ELF-1 (cell line): ENCODE measurements at places on chromosomes 1 and 21.

GRCh38 chr1:96488777-96489176 lies 232.8 kb upstream of the PTBP2 start:
- no peak for DNase-seq

- peak; percentile 97 for DNase-seq
Measured at GRCh38 chr1:94884106-94884505, 42.8 kb downstream of the CNN3 start.

- DNase-seq: no peak
Measured at GRCh38 chr1:221725735-221726672, 15.9 kb downstream of the DUSP10 start.

DNA sequence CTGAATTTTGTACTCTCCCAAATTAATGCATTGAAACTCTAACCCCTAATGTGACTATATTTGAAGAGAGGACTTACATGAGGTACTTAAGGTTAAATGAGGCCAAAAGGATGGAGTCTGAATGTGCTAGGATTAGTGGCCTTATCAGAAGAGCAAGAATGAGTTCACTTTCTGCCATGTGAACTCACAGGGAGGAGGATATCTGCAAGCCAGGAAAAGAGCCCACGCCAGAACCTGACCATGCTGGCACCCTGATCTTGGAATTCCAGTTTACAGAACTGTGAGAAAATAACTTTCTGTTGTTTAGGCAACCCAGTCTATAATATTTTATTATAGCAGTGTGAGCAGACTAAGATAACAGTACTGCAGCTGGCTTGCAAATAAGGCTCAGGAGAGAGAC lies 12.2 kb upstream of the FASLG start:
- no peak for DNase-seq

GRCh38 chr1:234955107-234955731 lies 173.4 kb downstream of the TOMM20 start:
- peak; percentile 51 for DNase-seq

DNA sequence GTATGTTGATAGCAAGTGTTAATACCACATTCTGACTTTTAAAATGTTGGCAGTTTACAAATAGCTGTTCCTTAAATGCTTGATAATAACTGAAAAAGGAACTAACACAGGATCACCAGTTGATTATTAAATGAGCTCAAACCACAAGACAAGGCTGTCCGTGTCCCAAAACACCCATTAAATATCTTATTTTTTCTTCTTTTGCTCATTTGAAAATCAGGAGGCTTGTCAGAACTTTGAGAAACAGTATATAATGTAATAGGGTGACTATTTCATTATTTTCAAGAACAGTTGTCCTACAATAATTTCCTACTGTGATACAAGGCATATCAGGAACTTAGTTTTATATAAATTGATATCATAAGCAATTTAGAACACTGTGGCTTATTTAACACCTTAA lies 2.7 kb downstream of the CDKN2C start:
- no peak for DNase-seq

DNA sequence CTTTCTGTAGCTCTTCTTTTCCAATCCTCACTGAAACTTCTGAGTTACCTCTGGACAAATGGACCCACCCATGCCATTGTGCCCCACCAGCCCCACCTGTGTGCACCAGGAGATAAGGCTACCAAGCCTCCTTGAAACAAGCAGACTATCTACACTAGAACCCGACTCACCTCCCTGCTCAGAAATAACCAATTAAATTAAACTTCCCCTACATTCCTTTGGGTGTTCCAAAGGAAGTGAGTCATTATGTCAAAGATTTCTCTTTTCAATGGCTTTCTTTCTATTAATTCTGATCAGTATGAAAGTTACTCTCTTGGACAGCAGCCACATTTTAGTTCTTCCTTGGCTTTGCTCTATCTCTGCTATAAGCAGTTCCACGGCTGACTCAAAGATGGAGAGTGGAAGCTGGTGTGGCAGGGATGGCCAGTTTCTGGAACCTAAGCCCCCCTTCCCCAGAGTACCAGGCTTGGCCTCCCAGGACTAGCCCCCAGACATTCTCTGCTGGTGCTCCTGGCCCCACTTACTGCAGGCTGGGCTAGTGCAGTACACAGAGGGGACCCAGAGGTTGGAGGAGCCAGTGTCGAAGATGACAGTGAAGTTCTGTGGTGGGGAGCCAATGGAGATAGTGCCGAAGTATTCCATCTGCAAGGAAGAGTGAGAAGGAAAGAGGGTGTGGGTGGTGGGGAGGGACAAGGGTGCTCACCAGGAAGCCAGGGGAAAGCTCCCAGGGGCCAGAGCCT lies 1.9 kb downstream of the CTSE start:
- no peak for DNase-seq

GRCh38 chr1:161071886-161072371 lies 2.2 kb upstream of the ARHGAP30 start:
- DNase-seq: peak; percentile 74

DNA sequence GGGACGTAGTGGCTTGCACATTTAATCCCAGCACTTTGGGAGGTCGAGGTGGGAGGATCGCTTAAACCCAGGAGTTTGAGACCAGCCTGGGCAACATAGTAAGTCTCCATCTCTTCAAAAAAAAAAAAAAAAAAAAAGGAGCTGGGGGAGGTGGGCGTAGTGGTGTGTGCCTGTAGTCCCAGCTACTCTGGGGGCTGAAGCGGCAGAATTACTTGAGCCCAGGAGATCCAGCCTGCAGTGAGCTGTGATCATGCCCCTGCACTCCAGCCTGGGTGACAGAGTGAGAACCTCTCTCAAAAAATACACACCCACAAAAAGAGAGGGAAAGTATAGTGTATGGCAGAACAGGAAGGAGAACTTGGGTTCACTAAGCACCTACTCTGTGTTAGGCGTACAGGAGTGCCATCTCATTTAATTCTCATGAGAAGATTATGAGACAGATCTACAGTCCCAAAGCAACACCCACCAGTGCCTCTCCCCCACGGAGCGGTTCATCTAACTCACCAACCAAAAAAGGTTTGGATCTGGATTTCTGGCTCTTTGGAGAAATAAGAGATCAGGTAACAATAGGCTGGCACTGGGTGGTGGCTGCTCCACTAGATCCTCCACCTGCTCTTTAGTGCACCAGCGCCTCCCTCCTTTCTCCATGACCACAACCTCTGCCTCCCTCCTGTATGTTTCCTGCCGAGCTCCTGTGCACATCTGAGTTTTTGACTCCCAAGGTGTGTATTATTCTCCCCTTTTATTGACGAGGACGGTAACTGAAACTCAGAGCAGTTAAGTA lies 1.4 kb upstream of the TRAF5 start:
- DNase-seq: no peak

GRCh38 chr1:28740118-28740517 lies 3.4 kb downstream of the YTHDF2 start:
- DNase-seq: no peak

DNA sequence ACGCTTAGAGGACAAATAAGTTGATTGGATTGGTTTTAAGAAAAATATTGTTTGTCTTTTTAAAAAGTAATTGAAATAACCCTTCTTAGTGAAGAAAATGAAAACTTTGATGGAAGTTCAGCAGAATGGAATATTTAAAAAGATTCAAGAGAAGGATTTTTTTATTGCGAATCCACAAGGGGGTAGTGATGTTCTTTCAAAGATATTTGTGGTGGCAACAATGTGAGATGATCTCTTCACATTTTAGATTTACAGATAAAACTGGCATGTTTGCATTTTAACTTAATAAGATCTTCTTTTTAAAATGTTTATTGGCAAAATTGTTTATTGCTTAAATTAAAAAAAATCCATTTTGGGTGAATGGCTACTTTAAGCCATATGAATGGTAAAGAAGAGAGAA lies 8.9 kb downstream of the CAMTA1 start:
- DNase-seq: no peak

DNA sequence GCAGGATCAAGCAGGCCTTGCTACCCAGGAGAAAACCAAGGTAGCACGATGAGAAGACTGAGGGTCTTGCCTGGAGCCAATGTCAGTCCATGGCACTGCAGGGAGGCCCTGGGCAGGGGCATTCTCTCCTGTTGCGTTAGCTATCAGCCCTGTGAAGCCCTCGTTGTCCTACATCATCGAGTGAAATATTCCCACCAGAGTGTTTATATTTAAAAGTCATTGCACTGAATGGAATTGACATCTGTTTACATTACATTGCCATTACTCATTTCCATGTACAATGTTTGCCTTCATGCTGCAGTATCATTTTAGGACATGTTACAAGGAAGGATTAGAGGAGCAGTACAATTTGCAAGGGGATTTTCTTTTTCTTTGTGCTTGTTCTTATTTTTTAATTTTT lies 243.9 kb downstream of the KAZN start:
- DNase-seq: no peak

- peak; percentile 44 for DNase-seq
Measured at GRCh38 chr1:23804183-23804835, 3.8 kb upstream of the GALE start.

DNA sequence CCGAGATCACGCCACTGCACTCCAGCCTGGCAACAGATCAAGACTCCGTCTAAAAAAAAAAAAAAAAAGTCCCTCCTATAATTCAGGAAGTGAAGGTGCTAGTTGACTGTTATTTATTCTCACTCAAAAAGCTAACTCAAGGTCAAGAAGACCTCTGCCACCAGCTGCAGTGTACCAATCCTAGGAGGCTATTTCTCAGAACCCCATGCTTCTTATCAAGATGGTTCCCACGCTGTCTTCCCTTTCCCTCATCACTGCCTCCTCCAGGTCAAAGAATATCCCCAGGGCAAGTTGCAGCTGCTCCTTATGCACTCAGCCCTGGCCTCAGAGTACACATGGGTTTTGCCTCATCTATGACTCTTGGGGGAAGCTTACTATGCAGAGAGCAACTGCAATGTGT lies 53.6 kb downstream of the RERE start:
- peak; percentile 80 for DNase-seq

DNA sequence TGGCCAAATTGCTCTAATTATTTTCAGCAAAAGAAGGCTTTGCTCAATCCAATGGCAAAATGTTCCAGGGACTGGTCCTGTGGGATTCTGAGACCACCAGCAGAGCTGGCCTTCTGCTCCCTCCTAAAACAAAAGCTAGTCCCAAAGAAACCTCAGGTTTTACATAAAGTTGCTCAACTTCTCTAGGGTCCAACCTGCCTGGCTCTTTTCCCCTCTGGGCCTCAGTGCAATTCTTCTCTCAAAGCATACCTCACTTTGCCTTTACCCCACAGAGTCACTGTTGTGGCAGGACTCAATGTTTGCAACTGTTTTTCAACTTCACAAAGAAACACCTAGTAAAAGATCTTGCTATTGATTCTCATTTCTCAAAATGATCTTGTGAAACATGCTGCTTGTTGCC lies 39.8 kb downstream of the TBX15 start:
- no peak for DNase-seq

- no peak for DNase-seq
Measured at GRCh38 chr1:55904541-55904940, 674.8 kb downstream of the PLPP3 start.

GRCh38 chr1:29501227-29501976 lies 265.1 kb downstream of the PTPRU start:
- DNase-seq: peak; percentile 40

DNA sequence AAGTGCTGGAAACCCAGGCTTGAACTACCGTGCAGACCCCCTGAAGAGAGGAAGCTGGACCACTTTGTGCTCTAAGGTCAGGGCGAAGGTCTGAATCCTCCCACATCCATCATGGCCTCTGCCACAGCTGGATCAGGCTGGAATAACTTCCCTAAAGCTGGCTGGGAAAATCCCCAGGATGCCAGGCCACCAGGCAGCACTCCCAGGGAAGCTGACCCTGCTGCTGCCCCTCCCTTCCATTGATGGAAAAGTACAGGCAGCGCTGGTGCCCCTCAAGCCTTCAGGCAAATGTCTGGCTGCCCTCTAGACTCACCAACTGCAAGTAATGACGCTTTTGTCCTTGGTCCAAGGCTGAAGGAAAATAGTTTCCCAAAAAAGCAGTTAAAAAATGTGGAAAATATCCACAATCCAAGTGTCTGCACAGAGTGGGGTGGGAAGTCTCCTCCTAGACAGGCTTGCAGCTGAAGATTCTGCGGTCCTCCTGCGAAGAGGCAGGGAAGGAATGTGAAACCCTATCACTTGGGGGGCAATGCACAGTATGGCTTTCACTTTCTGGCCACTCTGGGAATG lies 39.9 kb upstream of the TSPAN2 start:
- DNase-seq: peak; percentile 14

DNA sequence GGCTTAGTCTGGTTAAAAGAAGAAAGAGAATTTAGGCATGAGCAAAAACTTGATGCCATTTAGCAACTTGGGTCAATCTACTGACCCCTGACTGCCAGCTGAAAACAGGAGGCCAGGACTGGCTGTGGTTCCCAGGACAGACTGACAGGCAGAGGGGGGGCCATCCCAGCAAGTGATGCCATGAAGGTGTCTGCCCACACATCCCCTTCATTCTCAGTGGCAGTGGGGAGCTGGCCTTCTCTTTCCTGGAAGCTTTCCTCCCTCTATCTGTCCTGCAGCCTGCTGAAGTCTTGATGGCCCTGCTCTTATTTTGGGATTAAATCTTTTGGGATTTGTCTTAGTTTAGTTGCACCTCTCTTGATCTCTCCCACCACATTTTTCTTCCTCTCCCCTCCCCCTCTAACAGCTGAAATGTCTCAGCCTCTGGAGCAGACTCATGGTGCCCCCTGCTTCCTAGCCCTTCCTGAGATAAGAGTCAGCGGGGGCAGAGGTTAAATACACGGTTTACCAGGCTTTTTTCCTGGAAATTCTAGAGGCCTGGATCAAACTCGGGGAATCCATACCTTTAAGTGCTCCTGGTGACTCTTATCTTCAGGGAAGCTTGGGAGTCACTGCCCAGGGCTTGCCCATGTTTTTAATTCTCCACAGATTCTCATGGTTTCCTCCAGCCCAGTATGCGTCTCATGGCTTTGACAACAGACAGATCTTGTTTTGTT lies 99.5 kb upstream of the TSPAN2 start:
- peak; percentile 66 for DNase-seq
